T-helper 22 cell (primary cell): ENCODE measurements at places on chromosomes 3 and 15.

- DNase-seq = no peak
Measured at GRCh38 chr3:106093616-106094015, 224.8 kb upstream of the CBLB start.

GRCh38 chr3:139505829-139506386 lies 29.6 kb upstream of the RBP2 start:
- DNase-seq = no peak

DNA sequence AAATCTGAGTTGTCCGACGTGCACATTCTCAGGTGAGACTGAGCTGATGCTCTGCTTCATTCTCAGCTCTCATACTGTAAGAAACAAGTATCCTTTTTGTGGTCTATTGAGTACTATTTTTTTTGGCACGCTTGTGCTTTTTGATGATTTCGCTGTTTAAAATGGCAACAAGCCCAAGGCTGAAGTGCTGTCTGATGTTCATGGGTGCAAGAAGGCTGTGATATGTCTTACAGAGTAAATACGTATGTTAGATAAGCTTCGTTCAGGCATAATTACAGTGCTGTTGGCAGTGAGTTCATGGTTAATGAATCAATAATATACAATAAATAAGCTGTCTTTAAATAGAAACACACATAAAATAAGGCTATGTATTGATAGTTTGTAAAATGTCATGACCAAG lies 27.2 kb downstream of the AQR start:
- no peak for DNase-seq

DNA sequence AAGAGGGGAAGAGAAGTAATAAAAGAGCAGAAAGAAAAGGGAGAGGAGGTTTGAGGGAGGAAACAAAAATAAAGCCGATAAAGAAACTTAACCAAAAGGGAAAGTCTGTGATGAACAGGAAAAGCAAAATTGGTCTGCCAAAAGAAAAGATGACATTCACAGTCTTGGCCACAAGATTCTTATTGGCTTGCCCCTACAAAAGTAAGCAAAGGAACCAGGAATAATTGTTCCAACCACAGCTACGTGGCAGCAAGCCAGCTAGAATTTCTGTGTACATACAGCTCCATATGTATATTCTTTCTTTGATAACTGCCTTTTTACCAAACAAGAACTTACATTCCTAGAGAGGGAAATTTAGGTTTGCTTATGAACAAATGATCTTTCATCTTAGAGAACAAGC lies 79.6 kb downstream of the MLH1 start:
- DNase-seq = no peak

- DNase-seq = no peak
Measured at GRCh38 chr15:82159922-82160321, 102.6 kb downstream of the EFL1 start.

- DNase-seq = no peak
Measured at GRCh38 chr3:132332082-132332481, 14.9 kb downstream of the ACP3 start.

- no peak for DNase-seq
Measured at GRCh38 chr15:44545913-44546802, 9.2 kb downstream of the EIF3J start.

- no peak for DNase-seq
Measured at GRCh38 chr3:143612541-143612940, 235.7 kb downstream of the SLC9A9 start.

DNA sequence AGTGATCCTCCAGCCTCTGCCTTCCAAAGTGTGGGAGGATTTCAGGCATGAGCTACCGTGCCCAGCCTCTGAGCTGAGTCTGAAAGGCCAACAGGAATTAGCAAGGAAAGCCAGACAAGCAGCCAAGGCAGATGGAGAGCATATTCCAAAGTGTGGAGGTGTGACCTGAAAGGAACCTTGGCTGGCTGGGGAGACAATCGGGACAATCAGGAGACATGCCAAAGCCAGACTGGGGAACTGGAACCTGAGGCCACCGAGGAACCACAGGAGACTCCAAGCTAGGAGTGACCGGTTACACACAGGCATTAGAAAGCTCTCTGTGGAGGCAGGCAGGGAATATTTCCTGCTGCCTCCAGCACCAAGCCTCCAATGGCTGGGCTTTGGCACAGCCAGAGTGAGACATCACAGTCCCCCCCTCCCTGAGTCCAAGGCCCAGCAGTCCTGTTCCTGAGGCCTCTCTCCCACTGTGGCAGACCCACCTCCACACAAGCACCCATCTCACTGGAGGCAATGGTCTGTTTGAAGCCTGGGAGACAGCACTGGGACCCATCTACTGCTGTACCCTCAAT lies 4.5 kb upstream of the C15orf39 start:
- no peak for DNase-seq

DNA sequence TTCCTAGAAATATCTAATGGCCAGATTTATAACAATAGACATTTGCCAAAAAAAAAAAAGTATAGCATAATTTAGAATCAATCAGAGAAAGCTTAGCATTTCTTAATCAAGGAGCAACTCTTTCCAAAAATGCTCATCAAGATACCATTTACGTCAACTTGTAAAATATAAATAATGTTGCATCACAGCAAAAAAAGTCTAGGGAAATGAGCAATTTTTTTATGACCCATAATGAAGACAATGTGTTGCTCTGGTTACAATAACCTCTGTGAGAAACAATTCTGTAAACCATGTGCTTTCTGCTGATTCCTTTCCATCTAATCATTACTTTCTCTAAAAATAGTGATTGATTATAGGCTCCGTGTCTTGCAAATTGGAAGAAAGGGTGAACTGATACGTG lies 36.3 kb downstream of the KBTBD8 start:
- DNase-seq = no peak

DNA sequence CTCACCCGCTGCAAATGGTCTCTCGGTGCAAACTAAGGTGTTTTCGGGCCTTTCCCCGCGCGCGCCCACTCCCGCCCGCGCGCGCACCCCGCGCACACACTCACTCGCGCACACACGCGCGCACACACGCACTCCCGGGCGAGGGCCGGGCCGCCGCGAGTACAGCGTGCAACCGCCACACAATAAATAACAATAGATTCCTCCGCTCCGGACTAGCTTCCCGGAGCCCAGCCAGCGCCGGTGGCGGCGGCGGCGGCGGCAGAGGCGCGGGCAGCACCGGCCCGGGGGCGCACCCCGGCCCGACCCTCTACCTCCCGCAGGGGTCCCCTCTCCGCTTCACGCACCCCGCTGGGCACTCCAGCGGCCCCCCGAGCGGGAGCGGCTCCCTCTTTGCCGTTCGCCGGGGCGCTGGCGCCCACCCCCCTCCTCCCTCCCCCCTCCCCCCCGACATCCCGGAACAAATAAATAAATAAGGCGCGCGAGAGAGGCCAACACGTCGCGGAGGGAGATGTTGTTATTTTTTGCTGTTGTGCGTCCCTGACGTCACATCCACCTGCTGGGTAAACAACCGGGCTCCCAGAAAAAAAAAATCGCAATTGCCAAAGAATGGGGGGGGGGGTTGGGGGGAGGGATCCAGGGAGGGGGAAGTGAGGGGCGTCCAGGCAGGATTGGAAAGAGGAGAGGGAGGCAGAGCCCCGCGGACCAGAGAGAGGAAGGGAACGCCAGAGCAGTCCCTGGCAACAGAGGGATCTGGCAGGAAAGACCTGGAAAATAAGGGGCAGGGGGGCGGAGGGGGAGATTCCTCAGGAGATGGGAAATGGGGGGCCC lies at the start of gene FOXP1:
Gene FOXP1 (minus strand): TSS at position 163 of the 828 bp plus-strand sequence. CDS start 385,347 bp downstream, outside the sequence.
- peak; percentile 43 for DNase-seq

DNA sequence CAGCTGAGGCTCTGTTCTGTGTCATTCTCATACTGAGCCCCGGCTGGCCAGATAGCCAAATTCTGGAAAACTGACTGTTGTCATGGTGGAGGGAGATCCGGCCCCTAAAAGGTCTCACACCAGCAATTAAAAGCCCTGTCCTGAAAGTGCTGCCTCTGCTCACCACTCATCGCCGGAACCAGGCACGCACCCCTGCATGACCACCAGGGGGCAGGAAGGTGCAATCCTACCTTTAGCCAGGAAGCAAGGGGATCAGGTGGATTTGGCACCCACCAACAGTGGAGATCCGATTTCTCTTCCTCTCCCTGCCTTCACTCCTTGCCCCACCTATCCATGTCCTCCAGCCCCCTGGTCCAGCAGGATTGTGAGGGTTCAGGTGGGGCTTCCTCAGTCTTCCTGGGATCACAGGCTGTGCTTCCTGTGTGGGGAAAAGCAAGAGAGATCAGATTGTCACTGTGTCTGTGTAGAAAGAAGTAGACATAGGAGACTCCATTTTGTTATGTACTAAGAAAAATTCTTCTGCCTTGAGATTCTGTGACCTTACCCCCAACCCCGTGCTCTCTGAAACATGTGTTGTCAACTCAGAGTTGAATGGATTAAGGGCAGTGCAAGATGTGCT lies 16.1 kb upstream of the CACNA2D2 start:
- peak; percentile 44 for DNase-seq

DNA sequence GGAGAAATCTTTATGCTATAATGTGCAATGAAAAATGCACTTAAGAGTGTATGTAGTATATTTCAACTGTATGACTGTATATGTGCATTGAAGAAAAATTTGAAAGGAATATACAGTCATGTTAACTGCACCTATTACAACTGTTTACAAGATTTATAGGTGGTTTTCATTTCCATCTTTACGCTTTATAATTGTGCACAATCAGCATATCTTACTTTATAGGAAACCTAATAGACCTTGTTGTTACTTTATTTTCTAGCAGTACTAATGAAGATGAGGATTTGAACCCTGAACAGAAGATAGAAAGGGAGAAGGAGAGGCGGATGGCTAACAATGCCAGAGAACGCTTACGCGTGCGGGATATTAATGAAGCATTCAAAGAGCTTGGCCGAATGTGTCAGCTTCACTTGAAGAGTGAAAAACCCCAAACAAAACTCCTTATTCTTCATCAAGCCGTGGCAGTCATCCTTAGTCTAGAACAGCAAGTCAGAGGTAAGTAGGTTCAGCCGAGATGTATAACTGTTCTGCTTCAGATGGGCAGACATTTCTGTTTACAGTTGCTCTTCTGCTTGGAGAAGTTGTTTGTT lies 103.4 kb upstream of the CGNL1 start:
- no peak for DNase-seq

GRCh38 chr15:98855815-98856531 lies 151.6 kb downstream of the PGPEP1L start:
- DNase-seq = no peak
